ENCODE measurements at places on chromosomes 2 and 18.

DNA sequence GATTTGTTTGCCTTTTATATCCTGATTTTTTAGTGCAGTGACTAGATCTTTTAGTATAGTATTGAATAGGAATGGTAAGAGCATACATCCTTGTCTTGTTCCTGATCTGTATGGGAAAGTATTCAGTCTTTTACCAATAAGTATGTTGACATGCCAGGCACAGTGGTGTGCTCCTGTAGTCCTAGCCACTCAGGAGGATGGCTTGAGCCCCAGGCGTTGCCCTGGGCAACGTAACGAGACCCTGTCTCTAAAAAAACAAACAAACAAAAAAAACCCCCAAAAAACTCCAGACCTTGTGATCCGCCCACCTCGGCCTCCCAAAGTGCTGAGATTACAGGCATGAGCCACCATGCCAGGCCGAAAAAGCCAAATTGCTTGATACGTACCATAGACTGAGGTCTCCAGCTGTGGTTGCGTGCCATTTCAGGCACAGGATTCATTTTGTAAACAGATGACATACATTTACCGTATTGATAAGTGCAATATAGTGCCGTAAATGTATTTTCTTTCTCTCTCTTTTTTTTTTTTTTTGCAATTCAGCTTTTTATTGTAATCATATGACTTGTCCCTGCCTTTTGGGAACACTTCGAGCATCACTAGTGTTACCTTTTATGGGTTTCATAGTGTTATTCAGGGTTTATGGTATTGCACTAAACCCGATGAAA is 18.5 kb downstream of the BIRC6 start:
- DNase-seq = no peak

DNA sequence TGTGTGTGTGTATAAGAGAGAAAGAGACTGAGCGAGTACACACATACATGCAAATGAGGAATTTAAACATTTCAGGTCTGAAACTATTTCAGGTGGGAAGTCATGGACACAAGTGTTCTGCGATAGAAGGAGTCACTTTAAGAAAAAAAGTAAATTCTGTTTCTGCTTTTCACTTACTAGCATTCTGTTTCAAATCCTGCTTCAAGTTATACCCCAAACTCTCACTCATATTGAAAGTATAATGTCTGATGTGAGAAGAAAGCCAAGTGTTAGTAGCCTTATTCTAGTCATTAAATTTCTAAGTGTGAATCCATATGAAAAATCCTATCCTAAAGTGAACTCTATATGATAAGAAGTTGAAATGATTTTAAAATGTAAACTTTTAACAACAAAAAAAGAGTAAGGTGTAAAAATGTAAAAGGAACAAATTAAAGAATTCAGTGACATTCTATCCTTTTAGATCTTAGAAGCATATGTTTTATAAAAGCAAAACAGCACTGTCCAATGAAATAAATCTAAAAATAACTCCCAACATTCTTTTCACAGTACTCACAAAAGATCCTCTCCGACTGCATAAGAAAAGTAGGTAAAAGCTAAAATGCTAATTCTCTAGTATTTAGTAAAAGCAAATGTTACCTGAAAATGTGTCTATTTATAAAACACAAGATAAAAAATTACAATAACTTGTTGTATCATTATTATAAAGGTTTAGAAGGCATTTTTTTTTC is 570.6 kb downstream of the ZEB2 start:
- no peak for DNase-seq

GRCh38 chr18:46072959-46073358 is 899 bp upstream of the PSTPIP2 start:
- no peak for DNase-seq

DNA sequence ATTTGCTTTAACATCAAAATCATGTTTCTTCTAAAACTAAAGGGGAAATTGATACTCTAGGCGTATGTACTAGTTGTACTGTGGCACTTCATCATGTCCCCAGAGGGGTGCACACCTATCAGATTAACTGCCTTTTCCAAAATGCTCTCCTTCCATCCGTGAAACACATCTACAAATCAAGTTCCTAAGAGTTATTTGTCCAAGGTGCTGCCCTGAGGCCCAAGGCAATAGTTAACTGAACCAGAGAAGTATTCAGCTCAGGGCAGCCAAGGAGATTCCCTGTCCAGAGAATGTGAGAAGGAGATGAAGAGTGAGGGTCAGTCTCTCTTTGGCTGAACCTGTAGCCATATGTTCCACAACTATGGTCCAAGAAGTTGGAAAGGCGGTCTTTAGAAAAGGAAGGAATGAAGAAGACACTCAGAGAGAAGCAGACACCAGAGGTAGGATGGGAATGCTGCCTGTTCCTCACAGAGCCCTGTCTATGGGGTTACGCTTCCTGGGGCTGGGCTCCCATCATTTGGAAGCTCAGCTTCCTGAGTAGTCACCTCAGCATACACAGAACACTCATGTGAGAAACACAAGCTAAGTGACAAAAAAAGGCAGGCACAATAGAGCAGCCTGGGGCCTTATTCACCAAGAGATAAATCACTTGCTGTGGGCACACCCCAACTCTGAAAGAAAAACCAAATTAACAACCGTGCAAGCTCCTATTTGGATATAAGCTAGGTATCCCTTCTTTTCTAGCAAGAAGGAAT is 55.6 kb downstream of the ANKRD44 start:
- DNase-seq = no peak

- no peak for DNase-seq
Measured at GRCh38 chr2:137912371-137912770, 51.9 kb upstream of the HNMT start.

DNA sequence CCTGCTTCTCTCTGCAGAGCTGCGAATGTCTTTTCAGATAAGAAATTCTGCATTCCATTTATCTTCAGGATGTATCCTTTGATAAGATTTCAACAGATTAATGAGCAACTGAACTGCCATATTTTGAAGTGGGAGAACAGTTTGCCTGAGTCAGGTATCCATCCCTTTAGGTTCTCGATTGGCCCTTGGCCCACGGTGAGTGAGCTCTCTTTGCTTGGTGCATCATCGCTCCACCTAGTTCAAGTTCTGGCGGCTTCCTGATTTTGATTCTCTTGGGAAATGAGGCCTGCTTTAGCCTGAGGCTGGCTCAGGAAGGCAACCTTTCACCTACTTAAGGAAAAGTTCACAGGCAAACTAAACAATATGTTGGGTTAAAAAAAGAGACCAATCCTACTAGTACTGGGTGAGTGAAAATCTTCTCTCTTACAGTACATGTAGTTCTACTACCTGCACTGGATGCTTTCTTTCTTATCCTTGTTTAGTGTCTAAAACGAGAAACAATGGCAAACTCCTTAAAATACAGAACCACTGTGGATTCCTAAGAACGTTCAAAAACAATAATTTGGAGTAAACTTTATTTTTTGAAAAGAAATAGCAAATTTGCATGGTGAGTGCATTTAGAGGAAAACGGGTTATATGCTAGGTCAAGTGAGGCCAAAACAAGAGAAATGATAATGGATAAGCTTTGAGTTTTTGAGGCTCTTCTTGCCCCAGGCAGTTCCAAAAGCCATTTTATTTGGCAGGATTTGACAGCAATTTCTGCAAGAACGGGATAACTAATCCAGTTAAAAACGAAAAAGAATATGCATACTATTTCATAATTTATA is 837 bp upstream of the ACSL3 start:
- DNase-seq = no peak

GRCh38 chr2:82780050-82780449 is 1679.0 kb downstream of the SUCLG1 start:
- no peak for DNase-seq

DNA sequence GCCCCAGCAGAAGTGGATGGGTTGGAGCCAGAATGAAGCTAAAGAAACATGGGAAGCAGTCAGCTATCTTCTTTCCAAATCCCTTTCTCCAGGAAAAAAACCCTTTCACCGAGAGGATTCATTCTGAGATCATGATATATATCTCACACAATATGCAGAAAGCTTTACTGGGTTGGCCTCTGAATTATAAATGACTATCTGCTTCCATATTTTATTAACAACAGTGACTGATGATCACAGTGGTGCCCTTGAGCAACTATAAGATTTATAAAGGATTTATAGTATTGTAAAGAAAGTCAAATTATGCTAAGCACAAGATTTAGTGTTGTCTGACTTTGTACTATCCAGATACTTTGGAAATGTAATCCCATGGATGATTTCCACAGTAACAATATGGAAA is 180.3 kb downstream of the KCNE4 start:
- no peak for DNase-seq

GRCh38 chr2:134792186-134792585 is 46.2 kb upstream of the ACMSD start:
- no peak for DNase-seq

- DNase-seq = no peak
Measured at GRCh38 chr2:165239230-165239629, at the start of gene SCN2A. Gene SCN2A (plus strand): TSS chr2:165239414. CDS start chr2:165295824, 56,410 bp downstream.

DNA sequence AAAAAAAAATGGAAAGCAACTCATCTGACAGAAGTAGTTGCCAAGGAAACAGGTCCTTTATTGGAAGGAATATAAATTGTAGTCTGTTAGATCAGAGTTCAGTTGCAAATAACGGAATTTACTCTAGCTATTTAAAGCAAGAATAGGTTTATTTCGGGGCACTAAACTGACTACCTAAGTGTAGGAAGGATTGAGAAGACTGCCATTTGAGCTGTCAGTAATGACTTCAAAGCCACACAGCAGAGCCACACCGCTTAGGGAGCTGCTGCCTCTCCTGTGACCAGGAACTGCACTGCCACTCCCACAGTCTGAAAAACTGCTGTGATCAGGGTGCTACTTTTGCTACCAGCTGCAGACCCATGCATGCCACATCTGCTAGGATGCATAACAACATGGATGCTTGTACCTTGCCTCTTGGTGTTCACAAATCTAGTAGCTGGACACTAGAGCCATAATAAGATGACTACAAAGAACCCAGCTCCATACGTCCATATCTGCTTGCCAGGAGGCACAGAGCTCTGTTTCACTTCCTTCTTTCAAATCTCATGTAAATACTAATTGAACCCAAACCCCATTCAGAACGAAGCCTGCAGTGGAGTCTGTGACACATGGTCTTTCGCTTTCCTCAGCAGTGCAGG is 2.2 kb downstream of the DSG2 start:
- DNase-seq = no peak

DNA sequence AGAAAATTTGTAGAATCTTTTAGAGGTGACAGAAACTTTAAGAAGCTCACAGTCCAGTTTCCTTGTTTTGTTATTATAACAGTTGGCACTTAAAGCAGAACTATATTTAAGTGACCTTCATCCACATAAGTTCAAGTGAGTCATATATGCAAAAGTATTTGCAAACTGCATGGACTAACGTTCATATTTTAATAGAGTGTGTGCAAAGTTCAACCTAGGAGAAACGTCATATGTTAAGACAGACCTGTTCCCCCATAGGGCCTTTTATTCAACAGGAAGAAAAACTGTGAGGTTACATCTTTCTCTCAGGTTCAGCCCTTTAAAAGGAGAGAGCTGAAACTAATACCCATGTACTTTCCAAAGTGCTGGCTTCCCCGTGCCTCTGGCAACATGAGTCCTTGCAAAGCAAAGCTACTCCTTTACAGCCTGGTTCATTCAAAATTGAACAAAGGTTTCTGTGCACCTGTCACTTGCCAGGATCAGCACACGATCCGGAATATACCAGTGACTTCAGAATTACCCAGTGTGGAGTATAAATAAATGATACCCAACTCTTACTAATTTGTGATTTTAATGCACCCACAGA is 280.0 kb upstream of the RAB12 start:
- no peak for DNase-seq

GRCh38 chr2:230505162-230505561 is 89.2 kb downstream of the SP100 start:
- DNase-seq = no peak

GRCh38 chr18:46013484-46014189 is 46.5 kb upstream of the EPG5 start:
- no peak for DNase-seq

DNA sequence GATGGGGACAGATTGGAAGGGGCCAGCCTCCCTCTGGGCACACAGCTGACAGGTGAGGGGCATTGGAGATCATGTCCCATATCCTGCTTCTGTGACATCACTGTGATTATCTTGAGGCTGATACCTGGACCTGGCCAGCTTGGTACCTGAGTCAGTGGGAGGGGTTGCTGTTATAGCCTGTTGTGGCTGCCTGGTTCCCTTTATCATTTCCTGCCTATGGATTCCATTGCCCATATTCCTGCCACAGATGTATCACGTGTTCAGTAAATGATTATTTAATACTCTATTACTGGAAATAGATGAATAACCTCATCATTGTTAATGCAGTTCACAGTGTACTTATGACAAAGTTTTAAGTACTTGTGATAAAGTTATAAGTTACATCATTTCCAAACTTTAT is 7.8 kb upstream of the SCYGR1 start:
- DNase-seq = no peak

- no peak for DNase-seq
Measured at GRCh38 chr2:236731767-236732580, 162.3 kb downstream of the ACKR3 start.

- no peak for DNase-seq
Measured at GRCh38 chr2:20432714-20433113, 14.2 kb upstream of the RHOB start.

- DNase-seq = no peak
Measured at GRCh38 chr2:10446631-10447030, 1.5 kb downstream of the ODC1 start.

DNA sequence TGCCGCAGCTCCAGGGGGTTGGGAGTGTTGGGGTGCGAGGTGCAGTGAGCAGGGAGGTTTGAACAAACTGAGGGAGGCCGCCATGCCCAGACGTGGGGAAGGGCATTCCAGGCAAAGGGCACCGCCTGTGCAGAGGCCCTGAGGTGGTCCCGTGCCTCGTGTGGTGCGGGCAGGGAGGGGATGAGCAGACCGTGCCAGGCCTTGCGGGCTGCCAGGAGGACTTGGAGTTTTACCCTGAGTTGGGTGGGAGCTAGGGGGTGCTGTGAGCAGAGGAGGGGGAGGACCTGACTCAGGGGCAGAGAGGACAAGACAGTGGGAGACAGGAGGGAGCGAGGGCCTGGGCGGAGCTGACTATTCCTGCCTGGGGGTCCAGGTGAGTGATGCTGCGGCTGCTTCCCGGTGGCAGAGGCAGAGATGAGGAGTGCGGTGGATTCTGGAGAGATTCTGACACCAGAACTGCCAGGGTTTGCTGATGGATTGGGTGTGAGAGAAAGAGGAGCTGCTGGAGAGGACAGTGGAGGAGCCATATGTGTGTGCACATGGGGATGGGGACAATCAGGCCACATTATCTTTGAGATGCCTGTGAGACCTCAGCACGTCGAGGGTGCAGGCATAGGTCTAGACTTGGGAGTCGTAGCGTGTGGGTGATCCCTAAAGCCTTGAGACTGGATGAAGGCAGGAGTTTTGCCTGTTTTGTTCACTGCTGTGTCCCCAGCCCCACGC is 23.4 kb downstream of the ZAP70 start:
- no peak for DNase-seq

- no peak for DNase-seq
Measured at GRCh38 chr18:31267823-31268481, 50.0 kb upstream of the DSG1 start.

DNA sequence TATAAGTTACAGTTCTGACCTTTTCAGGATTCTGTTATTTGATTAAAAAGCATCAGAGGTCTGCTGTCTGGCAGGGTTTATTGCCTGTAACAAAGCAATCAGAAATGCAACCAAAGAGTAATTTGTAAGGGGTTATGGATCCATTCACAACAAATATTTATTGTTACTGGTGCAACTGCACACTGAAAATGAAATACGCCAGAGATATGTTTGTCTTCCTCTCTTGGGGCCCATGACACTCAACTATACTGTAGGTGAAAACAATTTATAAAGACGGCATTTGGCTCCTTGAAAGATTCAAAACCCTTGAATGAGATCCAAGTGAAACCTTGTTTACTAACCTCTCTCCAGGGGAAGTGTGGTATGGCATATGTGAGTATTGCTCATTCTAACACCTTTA is 452.2 kb downstream of the MBD2 start:
- DNase-seq = no peak

Measured in stimulated activated CD8-positive, alpha-beta memory T cell treated with anti-CD3 and anti-CD28 coated beads, Interleukin-4, amount 100 ng/mL, for 24 hours (primary cell).